Naive thymus-derived CD4-positive, alpha-beta T cell (primary cell): ENCODE measurements at places on chromosomes 6 and 20. TPM values are rescaled to one million over a fixed set of nuclear protein-coding genes. Genes with fewer than 3 reads are reported as not detected.

Gene PROKR2
- not detected for total RNA-seq

- H3K4me1 ChIP-seq: no peaks in the 10 kb centered on the region
- no peak overlapping the region for H3K4me3 ChIP-seq
- no peaks in the 10 kb centered on the region for H3K27me3 ChIP-seq
- DNase-seq: no peak
Measured at GRCh38 chr6:128807577-128807976, 75.4 kb upstream of the LAMA2 start.

GRCh38 chr20:35007891-35008290 lies 52.2 kb downstream of the MYH7B start:
- no peak for DNase-seq
- no peak overlapping the region for H3K27ac ChIP-seq
- no peaks in the 10 kb centered on the region for H3K27me3 ChIP-seq

GRCh38 chr6:131159578-131159977 lies 24.3 kb downstream of the AKAP7 start:
- no peaks in the 10 kb centered on the region for H3K36me3 ChIP-seq
- H3K27ac ChIP-seq: no peak overlapping the region
- no peak for DNase-seq
- H3K4me1 ChIP-seq: no peaks in the 10 kb centered on the region
- H3K4me3 ChIP-seq: no peak overlapping the region

GRCh38 chr6:31068669-31069340 lies 43.6 kb downstream of the C6orf15 start:
- H3K27me3 ChIP-seq: no peaks in the 10 kb centered on the region
- H3K36me3 ChIP-seq: no peaks in the 10 kb centered on the region
- no peak overlapping the region for H3K4me3 ChIP-seq
- no peak overlapping the region for H3K27ac ChIP-seq
